ENCODE measurements at places on chromosomes 1 and 21.

DNA sequence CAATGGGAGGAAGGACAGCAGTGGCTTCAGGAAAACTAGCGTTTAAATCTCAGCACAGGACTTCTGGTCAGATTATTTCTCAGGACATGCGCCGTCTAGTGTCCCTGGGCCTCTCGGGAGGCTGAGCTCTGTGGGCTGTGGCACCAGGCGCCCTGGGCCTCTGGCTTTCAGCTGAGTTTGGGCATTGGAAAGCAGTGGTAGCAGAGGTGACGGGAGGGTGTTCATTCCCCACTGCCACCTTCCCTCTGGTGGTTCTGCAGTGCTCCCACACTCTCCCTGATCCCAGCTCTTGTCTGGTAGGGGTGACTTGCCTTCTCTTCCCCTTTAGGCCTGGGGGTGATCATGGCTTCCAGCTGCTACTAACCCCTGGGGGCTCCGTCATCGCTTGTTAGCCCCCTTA lies 42.2 kb upstream of the USP1 start:
- DNase-seq, result no peak

DNA sequence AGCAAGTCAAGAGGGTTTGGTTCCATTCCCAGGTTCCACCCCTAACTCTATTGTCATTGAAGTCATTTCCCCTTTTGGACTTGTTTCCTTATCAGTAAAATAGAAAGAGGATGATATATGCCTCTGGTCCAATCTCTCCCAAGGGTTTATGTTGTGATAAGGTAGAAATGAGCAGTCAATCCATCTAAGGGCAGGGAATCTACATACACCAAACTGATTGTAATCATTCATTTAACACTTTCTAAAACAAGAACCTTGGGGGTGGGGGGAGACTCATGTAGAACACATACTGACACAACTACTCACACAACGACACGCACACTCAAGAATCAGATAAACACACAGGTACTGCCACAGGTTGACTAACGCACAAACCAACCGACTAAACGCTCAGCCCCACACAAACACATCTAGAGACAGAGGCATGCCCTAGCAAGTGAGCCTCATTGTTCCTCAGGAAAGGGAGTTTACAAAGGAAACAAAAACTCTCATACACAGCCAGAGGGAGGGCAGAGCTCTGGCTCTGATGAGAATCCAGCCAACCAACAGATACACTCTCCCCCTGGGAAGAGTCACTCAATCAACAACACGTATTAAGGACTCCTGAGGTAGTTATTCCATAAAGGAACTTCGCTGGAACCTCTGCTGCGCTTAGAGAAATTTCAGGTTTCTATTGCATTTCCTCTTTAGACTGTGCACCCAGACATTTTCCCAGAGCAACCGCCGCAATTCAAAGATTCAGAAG lies 1.0 kb downstream of the F11R start:
- DNase-seq, result peak; percentile 70

DNA sequence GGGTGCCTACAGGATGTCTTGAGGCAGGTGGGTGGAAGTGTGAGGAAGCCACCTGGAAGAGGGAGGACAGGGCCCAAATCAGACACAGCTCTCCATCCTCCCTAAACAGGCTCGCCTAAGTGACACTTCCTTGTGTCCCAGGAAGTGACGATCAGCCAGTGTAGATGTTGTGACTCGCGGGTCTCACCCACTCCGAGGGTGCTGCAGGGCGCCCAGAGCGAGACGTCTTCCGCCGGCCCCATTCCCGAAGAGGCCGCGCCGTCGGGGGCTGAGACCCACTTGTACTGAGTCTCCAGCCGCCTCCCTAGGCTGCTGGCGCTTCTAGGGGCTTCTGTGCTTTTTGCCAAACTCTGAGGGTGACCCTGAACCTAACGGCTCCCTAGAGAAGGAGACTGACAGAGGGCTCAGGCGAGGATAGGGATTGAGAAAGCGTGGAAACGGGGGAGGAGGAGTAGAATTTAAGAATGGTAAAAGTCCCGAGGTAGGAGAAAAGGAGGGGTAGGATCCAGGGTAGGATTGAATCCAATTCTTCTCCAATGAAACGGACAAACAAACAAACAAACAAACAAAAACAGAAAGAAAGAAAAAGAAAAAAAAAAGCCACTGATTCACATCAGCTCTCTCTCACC lies 543 bp upstream of the MARK1 start:
- DNase-seq, result no peak

- no peak for DNase-seq
Measured at GRCh38 chr1:66073388-66073787, 280.7 kb downstream of the PDE4B start.

DNA sequence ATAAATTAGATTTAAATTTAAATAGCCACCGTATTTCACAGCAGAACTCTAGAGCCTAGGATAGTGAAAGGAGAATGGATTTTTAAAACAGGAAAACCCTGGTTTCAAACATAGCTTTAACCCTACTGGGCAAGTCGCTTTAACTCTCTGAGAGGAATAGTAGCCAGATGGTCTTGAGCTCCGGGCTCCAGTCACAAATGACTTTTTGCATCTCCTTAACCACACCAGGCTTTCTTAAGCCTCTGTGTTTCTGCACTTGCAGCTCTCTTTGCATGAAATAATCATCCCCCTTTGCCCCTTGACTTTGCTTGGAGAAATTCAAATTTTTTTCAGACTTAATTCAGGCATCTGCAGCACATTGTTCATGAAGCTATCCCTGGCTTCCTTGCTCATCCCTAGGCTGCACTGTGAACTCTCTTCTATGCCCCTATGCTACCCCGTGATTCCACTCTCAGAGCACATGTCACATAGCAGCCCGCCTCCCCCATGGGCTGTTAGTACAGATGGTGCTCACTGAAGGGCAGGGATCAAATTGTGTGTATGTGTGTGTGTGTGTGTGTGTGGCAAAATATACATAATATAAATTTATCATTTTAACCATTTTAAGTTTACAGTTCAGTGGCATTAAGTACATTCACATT lies 68.8 kb upstream of the DAB1 start:
- DNase-seq, result no peak

DNA sequence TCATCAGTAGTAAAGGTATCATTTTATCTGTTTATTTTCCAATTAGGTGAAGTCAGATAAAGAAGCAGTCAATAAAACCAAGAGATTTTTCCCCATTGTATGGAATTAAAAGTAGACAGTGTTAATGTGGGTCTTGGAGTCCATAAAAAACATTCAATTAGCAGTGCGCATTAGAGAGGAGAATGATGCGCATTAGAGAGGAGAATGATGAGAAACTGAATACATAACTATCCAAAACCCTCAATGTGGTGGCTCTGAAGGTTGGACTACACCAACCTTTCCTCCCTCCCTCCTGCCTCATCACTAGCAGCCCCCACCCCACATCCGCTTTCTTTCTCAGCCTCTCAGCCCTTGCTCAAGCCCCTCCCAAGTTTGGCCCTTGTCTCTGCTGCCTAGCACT lies 99.5 kb downstream of the DAB1 start:
- DNase-seq, result no peak

GRCh38 chr21:21001591-21002100 lies 3.4 kb downstream of the NCAM2 start:
- no peak for DNase-seq

GRCh38 chr1:207815913-207816291 lies 64.0 kb downstream of the CD46 start:
- DNase-seq, result no peak

DNA sequence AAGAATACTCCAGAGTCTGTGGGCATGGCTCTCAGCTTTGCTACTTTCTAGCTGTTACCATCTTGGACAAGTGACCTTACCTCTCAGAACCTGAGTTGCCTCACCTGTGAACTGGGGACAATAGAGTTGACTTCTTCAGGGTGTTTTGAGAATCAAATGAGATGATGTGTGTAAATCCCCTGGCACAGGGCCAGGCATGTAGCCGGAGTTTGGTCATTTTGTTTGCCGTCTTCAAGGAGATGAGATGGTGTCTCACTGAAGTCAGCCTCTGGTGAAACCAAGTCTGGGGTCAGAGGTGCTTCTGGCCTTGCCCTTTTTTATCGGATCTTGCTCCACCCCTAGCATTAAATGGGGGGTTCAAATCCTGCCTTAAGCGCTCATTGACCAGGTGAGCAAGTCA lies 149.2 kb upstream of the TMEM51 start:
- DNase-seq, result no peak

All from OCI-M1 (cell line).